Fibroblast of villous mesenchyme (primary cell): ENCODE measurements at places on chromosomes 2 and 18. TPM values are rescaled to one million over a fixed set of nuclear protein-coding genes. Genes with fewer than 3 reads are reported as not detected.

The FEV gene
- not detected in 2 replicates for total RNA-seq

The COL4A4 gene
- total RNA-seq = under 0.01 and 0.43 TPM in 2 replicates

The KCNG3 gene
- under 0.01 TPM in 1 of 2 replicates, not detected in the other for total RNA-seq

The ABCG8 gene
- total RNA-seq = not detected in 2 replicates

The CCDC93 gene
- 21.9 and 28.1 TPM in 2 replicates for total RNA-seq

The LOXHD1 gene
- total RNA-seq = under 0.01 TPM in 1 of 2 replicates, not detected in the other

The CSRNP3 gene
- total RNA-seq = 2.6 and 2.9 TPM in 2 replicates

The UNC50 gene
- total RNA-seq = 30.6 and 46.2 TPM in 2 replicates

The MAPRE2 gene
- 18.6 and 19.0 TPM in 2 replicates for total RNA-seq

The TGFA gene
- total RNA-seq = not detected in 2 replicates

The SERPINB13 gene
- total RNA-seq = not detected in 2 replicates

The BMP10 gene
- not detected in 2 replicates for total RNA-seq

The COL5A2 gene
- total RNA-seq = 693 and 717 TPM in 2 replicates

The VAMP8 gene
- 2.2 and 3.5 TPM in 2 replicates for total RNA-seq

The TACR1 gene
- under 0.01 TPM in 1 of 2 replicates, not detected in the other for total RNA-seq

The AGXT gene
- not detected in 2 replicates for total RNA-seq

The UGT1A3 gene
- not detected in 2 replicates for total RNA-seq

The SERPINB4 gene
- not detected in 2 replicates for total RNA-seq

The MFSD2B gene
- total RNA-seq = under 0.01 and 0.32 TPM in 2 replicates

The LONRF2 gene
- 0.32 and 1.3 TPM in 2 replicates for total RNA-seq

The SNTG2 gene
- total RNA-seq = under 0.01 and 1.6 TPM in 2 replicates

The DNAJC5G gene
- not detected in 2 replicates for total RNA-seq

The PLCD4 gene
- total RNA-seq = 0.97 and 2.2 TPM in 2 replicates

The EPB41L3 gene
- total RNA-seq = 0.43 and 0.97 TPM in 2 replicates

The GPR17 gene
- total RNA-seq = not detected in 2 replicates
